Large intestine (tissue), 12 donors: ENCODE measurements at places on chromosomes 3 and 15.

DNA sequence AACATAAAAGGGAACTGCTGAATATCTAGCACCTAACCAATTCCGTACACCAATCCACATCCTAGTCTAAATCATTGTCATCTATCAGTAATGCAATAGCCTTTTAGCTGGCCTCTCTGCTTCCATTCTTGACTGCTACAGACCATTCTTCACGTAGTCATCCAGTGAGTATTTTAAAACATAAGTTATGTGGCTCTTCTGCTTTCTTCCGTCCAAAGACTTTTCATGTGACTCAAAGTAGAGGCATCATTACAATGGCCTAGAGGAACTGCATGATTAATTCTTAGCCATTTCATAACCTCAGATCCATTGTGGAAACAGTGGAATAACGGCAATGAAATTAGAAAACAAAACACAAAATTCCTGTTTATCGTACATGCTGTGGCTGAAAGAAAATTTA, 88.9 kb upstream of the CBLB start:
- no peak for DNase-seq

GRCh38 chr3:156577736-156578135, 22.8 kb upstream of the SSR3 start:
- DNase-seq, result no peak

GRCh38 chr15:95520922-95521321, 809.6 kb upstream of the NR2F2 start:
- no peak for DNase-seq

- DNase-seq, result peak; percentile 22
These were observed 18.0 kb upstream of the SLTM start for GRCh38 chr15:58951388-58952007.

- no peak for DNase-seq
These were observed 26.6 kb upstream of the SYNPR start for GRCh38 chr3:63251499-63251898.

- DNase-seq, result no peak
These were observed 25.8 kb upstream of the RSL24D1 start for GRCh38 chr15:55222588-55222987.

- DNase-seq, result peak; percentile 64
These were observed 16.4 kb upstream of the PRR20G start for GRCh38 chr3:127304121-127304744.

- DNase-seq, result no peak
These were observed 193.9 kb downstream of the ZNF621 start for GRCh38 chr3:40718681-40719080.

- no peak for DNase-seq
These were observed 10.6 kb upstream of the KIF23 start for GRCh38 chr15:69403594-69403993.

GRCh38 chr3:157175691-157176507, 16.0 kb upstream of the CCNL1 start:
- DNase-seq, result no peak

DNA sequence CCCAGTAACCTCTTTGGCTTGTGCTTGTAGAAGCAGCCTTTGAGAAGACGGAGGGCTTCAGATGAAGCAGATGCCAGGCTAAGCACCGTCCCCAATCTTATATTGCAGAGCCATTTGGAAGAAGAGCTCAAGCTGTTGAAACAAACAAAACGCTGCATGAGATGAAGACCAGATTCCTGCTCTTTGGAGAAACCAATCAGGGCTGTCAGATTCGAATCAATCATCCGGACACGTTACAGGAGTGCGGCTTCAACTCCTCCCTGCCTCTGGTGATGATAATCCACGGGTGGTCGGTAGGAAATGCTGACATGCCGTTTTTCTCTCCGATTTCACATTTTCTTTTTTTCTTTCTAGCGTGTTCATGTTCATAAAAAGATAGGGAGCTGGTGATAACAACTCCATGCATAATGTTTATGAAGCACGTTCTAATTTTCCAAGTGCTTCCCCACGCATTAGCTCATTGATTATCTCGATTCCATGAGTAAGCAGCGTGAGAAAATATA, 106.5 kb downstream of the LIPC start:
- DNase-seq, result no peak

DNA sequence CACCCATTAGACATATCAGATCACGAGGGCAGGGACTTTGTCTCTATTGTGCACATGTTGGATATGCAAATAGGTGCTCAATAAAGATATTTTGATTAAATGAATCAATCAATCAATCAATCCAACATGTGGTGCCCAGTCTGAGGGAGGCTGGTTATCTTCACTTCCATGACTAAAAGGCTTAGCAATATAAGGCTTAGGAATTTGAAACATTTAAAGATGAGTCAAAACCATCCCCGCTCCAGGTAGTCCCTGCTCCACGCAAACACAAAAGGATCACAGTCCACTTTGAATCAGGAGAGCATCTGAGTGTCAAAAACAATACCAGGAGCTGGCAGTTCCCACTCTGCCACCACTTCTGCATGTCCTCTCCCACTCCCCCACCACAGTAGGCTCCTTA, 25.8 kb upstream of the PRICKLE2 start:
- DNase-seq, result no peak

- no peak for DNase-seq
These were observed 27.0 kb downstream of the PSTPIP1 start for GRCh38 chr15:77021803-77022381.

GRCh38 chr15:72229076-72229946, 1.7 kb downstream of the PKM start:
- DNase-seq, result peak; percentile 44

DNA sequence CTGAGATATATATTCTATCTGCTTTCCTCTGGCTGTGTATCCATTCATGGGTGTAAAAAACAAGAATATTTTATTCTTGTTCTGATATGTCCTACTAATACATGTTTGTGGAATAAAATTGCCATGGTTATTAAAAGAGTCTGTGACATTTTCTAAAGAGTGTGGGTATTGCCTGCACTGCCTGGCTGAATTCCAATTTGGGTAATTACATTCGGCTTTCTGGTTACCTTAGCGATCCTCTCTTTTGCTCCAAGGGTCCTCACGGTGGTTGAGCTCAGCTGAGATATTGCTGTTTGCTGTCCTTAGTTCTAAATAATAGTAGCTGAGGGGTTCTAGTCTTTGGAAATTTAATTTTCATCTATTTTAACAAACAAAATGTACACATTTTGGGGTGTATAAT, 301.4 kb upstream of the DNAJC19 start:
- no peak for DNase-seq

DNA sequence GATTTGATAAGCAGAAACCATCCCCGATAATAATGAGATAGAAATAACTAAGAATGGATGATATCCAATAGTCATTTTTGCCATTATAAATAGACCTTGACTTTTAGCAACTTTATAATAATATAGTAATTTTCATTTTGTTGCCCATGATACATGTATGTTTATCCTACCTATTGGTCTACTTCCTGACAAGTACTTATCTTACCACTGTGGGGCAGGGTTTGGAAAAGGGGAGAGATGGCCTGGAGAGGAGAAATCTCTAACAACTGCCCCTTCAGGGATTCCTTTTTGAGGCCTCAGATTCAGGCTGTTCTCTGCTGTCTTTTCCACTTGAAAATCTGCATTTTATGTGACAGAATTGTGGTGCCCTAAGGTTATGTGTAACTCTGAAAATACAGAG, 42.2 kb downstream of the FAM98B start:
- DNase-seq, result no peak

- no peak for DNase-seq
These were observed 494.2 kb upstream of the AGTR1 start for GRCh38 chr3:148203297-148204010.

DNA sequence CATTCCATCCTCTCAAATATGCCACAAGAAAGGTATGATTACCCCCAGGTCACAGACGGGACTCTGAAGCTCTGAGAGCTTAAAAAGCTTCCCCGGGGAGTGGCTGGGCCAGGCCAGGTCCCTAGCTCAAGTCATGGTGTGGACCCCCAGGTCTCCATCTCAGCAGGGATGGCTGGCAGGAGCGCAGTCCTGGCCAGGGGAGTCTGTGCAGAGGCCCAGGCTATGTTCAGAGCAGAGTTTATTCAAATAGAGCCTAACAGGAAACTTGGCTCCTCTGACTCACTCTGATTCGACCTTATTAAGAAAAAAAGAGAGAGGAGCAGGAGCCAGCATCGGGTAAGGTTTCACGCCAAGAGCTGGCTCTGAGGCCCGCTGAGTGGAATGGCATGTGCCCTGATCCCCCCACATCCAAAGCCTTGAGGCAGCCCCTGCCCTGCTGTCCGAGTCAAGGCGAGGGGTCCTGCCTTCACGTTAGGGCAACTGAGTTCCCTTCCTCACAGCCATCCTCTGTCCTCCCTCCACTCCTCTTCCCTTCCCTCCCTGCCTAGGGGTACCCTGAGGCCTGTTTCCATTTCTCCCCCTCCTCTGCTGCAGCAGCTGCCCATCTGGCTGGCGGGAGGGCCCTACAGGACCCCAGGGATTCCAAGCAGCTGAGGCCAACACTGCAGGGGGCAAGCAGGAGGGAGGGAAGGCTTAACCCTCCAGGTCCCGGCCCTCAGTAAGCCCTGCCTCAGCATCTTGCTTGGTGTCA, 1.9 kb upstream of the LOXL1 start:
- DNase-seq, result no peak

- DNase-seq, result no peak
These were observed 25.1 kb upstream of the ANKRD34C start for GRCh38 chr15:79257454-79257853.

DNA sequence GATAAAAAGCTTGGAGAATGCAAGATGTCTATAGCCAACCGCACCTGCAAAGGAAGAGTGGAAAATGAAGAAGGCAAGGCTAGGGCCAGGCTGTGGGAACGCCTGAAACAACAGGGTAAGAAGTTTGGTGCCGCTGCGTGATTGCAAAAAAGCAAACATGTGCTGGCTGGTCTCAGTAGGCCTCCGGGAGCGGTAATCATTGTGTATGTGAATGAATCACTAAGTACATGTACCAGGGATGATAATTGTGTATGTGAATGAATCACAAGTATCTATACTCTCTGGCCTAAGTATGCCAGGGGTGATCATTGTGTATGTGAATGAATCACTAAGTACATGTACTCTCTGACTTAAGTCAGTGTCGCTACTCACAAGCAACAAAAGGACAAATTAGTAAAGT, 40.3 kb upstream of the PARL start:
- DNase-seq, result no peak

- no peak for DNase-seq
These were observed 205.9 kb upstream of the MDFIC2 start for GRCh38 chr3:70518356-70518755.

DNA sequence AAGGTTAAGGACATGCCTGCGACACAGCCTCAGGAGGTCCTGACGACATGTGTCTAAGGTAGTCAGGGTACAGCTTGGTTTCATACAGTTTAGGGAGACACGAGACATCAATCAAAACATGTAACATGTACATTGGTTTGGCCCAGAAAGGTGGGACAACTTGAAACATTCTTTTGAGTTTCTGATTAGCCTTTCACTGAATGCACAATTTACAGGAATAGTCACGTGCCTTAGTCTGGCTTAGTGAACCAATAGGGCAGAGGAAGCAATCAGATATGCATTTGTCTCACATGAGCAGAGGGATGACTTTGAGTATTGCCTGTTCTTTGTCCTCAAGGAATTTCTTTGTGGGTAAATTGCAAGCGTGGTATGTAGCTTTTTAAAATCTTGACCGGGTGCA, 24.5 kb upstream of the HDAC11 start:
- peak; percentile 64 for DNase-seq

DNA sequence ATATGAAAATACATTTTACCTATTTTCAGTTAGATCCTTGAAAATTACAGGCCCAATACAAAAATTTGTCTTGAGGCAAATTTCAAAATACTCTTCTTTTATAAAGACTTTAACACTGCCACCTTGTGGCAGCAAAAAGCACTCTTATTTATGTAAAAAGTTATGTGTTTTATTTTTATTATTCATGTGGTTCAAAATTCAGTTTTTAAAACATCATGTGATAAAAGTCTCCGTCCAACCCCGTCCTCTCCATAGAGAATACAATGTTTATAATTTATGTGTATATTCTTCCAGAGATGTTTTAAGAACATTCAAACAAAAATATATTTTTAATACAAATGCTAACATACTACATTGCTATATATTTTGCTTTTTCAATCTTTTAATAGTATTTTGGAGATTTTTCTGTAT, 36.9 kb upstream of the TRIM59 start:
- no peak for DNase-seq

- DNase-seq, result peak; percentile 72
These were observed at the start of gene NRROS for GRCh38 chr3:196639483-196640296. TSS of gene NRROS (plus strand) at chr3:196639694. CDS start at chr3:196654540, 14,846 bp downstream.

DNA sequence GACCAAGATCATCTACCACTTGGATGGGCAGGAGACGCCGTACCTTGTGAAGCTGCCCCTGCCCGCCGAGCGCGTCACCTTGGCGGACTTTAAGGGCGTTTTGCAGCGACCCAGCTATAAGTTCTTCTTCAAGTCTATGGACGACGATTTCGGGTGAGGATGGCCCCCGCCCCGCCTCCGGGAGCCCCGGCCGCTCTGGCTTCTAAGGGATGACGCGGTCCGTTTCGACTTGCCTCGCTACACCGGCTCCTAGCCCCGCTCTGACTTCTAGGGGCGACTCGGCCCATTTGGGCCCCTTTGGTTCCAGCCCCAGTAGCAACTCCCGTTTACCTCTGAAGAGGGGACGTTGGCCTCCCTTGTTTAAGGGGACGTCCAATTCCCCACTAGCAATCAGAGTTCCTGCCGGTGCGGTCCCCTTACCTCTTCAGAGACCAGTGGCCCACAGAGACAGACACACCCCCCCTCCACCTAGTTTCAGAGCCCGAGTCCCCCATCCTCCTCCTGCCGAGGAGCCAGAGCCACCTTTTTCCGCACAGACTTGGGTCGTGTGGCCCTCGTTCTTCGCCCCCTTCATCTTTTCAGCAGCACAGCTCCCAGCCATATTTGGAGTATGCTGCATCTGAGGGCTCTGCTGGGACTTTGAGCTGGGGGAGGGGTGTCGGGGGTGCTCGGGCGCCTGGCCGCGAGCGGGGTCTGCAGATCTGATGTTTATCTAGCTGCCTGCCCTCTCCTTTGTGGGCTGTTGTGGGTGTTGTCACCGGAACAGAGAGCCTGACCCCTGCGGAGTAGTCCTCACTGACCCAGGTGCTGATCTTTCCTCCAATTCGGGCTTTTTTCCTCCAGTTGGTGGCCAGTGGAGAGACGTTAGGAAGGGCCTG, 706 bp downstream of the DVL3 start:
- DNase-seq, result peak; percentile 44
